ENCODE measurements at places on chromosomes 3 and 15.
A peak's percentile ranks its signal among the peaks of the same experiment; 100 is the strongest.

DNA sequence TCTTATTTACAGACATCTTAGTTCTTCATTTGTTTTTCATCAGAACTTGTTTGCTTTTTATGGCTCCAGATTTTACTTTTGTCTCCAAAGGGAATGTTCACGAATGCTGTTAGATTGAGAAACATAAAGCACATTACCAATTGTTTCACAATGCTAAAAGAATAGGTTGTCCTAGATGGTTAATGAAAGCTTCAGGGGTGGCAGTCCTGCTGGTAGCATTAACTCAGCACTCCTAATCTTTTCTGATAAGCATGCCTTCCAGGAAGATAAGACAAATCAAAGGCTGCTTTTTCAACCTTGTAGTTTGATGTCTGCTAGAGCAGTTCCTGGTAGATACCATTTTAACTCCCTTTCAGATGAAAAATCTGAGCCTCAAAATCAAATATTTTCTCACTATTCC lies 619.4 kb downstream of the PYDC2 start:
- DNase-seq = no peak

DNA sequence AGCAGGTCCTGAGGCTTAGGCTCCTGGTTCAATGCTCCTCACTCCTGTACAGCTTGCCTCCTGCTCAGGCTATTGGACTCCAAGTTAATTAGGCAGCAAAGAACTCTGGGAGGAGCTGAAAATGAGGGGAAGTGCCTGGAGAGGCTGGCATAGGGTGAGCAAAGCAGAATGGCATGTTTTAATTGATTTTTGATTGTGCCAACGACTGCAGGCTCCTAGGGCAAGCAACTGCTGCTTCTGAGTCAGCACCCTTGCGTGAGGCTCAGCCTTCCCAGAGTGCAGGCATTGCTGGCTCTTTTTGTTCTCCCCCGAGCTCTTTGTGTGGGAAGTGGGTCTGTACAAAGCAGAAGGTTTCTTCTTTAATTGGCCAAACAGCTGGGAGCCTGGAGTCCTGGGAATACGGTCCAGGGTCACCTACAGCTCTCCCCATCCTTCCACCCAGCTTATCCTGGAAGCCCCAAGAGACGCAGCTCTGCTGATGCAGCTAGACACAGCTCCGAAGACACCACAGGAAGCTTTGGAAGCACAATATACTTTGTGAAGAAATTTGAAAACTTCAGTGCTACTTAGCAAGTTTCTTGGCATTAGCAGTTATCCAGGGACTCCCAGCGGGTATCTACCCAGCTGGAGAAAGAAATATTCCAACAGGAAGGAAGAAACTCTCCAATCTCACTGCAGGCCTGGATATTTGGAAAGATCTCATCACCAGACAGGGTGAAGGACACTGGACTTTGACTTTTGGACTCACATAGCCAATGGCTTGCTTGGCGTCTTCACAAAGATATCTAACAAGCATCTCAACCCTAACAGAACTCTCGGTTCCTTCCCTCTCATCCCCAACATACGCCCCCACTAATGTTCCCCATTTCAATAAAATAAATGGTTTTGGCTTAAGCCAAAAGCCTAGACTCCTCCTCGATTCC lies 76.8 kb downstream of the BDH1 start:
- DNase-seq = peak; percentile 26

DNA sequence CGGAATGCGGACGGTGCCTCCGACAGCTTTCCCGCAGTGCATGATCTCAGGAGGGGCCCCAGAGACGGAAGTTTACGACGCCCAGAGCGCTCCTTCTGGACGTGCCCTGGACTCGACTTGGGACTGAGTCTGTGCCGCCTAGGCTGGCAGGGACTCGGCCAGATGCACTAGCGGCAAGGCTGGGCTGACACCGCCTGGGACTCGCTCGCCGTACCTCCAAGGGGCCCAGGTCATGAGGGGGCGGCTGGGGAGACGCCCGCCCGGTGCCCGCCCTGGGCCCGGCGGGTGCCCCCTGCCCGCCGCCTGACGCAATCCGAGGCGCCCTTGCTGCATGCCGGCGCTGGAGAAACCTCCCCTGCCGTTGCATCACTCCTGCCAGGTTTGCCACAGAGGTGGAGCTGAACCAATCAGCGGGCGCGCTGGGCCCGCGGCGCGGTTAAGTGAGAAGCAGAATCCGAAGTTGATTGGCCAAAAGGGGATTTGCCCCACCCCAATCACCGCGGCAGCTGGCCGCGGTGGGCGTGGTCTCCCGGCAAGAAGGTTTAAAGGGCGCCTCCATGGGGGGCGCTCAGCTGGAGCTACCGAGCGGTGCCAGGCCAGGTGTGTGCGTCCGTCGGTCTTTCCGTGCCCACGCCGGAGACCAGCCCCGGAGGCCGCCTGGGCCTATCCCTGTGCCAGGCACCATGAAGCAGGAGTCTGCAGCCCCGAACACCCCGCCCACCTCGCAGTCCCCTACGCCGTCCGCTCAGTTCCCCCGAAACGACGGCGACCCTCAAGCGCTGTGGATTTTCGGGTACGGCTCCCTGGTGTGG lies at the start of gene CHAC1:
Gene CHAC1, plus strand, starts transcription at position 571 of the 812 bp plus-strand sequence. Its CDS starts 113 bp downstream, at position 684.
- DNase-seq = peak; percentile 96

DNA sequence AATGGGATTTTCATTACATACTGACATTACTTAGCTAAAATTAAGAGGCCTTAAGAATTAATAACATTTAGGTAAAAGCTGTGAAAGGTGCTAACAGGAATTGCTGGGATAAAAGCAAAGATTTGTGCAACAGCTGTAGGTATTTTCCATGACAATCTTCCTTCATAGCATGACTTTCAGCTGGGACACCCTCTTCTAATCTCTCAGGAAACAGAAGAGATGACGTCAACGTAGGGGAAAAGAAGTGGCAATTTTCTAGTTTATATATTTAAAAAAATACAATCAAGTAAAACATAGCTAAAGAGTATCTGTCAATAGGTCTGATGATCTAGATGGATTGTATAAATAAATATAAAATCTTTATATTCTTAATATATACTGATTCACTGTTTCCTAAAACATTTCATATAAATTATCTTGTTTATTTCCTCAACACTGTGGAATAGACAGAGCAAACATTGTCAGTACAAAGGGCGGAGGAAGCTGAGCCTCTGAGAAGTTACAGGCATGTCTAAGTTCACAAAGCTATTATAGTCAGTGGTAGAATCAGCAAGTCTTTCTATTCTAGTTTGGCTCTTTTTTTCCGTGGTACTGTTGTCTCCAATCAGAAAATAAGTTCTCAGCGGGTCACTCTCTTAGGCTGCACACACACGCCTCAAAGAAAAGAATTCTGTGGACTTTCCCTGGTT lies 217.0 kb downstream of the P3H2 start:
- DNase-seq = no peak

DNA sequence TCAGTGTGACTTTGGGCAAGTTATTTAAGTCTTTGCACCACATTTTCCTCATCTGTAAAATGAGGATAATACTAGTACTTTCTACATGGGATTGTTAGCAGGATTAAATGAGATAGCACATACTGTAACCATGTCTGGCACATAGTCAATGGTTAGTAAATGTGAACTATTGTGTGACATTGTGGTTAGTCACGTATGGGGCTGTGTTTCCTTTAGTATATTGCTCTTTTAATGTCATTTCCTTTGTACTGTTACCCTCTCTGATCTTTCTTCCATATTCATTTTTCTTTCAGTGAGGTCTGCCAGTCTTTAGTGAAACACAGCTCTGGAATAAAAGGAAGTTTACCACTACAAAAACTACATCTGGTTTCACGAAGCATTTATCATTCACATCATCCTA lies 21.4 kb downstream of the OPA1 start:
- DNase-seq = no peak

DNA sequence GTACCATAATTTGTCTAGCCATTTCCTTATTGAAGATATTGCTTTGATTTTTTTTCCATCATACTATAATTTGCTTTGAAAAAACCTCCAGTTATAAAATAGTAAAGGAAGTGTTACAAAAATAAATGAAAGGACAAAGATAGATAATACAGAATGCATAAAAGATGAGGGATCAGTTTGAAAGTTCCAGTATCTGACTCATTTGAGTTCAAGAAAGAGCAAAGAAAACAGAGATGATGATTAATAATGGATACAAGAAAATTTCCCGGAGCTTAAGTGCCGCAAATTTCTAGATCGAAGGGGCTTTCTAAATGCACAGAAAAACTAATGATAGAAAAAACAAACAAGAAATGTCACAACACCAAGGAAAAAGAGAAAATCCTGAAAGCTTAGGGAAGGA lies 4.3 kb downstream of the WDR48 start:
- DNase-seq = no peak

DNA sequence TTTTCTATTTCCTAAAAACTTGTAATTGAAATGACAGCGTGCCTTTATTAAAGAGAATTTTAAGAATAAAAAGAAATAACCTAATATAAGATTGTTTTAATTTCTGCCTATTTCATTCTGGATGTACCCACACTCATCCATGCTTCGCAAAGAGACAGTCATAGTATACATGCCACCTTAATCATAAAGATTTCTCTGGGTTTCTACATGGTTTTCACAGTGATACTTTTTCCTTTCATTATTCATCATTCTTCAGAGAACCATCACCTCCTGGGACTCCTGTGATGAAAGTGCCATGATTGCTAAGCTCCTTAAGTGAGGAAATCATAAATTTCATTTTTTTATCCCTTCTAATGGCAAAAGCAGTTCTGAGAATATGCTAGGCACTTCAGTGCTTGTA lies 4.3 kb upstream of the CCR8 start:
- no peak for DNase-seq

DNA sequence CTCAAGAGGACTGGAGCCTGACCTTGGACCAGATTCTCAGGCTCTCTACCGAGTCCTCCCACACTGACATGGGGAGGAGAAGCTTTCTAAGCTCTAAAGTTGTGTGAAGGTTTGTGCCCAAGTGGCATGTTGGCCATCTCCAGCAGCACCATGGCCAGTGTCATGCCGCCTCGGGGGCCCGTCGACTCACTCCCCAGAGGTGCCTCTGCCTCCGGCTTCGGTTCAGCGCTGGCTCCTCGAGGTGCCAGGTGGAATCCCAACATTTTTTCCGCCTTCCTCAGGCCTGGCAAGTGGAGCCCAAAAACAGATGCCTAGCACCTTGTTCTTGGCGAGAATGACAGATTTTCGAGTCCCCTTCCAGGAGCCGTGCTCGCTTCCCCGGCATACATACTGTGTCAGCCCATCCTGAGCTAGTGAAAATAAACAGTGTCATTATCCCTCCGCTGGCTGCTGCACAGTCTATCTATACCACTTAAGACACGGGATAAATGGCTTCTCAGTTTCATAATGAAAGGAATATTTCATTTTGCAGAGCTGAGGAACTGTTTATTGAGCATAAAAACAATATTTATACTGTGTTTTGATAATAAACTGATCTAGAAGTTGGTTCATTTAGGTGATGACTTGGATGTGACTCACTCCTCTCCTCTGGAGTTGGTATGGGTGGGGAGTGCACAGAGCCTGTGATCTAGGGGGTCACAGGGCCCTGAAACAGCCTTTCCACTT lies 328.5 kb upstream of the TLE3 start:
- no peak for DNase-seq

GRCh38 chr3:43291546-43291945 lies 5.2 kb downstream of the SNRK start:
- DNase-seq = no peak

DNA sequence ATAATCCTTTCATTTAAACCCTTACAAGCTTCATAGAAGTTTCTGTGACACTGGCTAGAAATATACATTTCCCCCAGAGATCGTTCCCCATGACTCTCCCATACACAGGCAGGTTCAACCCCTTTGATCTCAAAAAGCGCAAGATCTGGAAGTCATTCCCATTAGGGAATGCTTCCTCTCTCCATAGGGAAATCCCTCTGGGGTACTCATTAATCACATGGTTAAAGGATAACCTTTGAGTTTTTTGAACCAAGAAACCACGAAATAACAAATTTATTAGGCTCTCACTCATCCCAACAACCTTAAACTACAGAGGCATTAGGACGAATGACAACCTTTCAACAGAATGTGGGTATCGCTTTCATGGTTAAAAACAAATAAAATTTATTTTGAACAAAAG lies 211.9 kb upstream of the PRICKLE2 start:
- DNase-seq = no peak
